ENCODE measurements at places on chromosomes 7 and 10. TPM values are rescaled to one million over a fixed set of nuclear protein-coding genes. Genes with fewer than 3 reads are reported as not detected.
A peak's percentile ranks its signal among the peaks of the same experiment; 100 is the strongest.

DNA sequence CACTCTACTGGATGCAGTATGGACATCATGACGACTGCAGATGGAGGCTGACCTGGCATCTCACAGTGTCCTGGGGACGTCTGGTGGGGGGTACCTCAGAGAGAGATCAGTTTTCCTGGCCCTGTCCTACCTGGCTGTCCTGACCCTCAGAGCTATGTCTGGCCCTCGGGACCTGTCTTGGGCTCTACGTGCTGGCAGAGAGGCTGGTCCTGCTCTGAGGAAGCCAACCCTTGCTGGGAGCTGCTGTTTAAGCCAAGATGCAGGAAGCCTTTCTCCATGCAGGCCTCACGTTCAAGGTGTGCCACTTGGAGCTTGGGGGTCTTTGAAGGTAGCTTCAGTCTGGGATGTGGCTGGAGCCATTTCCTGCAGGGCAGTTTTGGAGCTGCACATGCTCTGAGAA is 42.1 kb upstream of the CXCL12 start:
- no peak for DNase-seq

- no peak for DNase-seq
Measured at GRCh38 chr7:27099453-27100370, 2.8 kb downstream of the HOXA2 start.

GRCh38 chr7:151088856-151089699 is 2.8 kb downstream of the AGAP3 start:
- peak; percentile 57 for DNase-seq

DNA sequence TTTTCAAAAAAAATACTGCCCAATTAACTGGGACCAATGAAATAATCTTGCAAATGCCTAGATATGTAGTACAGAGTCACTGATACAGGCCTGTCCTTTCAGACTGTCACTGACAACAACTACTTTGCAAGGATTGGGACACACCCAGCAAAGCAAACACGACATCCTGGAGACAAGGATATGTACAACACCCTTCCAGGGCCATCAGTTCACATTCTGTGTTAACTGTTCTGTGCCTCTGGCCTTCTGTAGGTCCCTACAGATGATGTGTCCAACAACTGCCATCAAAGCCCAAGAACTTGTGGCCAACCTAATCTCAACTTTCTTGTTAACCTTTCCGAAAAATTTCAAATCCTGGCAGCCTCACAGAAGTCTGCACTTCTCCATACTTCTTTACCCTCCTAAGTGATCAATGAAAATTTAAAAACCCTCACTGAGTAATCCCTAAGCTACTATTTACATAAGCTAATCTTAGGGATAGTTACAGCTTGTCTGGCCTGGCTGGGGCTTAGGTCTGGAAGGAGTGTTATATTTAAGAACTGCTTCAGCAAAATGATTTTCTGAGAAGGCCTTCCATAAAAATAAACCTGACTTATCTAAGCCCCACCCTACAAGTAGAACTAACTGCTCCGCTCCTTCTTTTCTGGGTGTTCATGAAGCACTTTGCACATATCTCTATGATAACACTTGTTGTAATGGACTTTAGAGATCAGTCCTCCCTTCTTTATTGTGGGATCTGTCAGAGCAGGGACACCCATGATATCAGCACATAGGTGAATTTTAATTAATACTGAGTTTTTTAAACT is 21.0 kb downstream of the COBL start:
- DNase-seq: no peak

DNA sequence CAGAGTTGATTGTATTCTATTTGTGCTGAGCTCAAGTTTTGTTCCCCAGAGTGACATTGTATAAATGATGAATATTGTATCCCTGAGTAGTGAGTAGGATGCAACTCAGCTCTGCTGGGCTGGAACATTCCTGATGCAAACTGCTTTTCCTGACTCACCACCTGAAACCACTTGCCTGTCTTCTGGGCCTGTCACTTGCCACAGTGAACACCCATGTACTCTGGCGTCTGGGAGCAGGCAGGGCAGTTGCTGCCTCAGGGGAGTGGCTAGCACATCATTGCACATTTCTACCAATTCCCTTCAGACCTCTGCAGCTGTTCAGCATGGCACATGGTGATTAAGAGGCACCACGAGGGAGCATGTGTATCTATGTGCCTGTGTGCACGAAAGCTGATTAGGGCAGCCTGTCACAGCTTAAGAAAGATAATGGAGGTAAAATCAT is 157.3 kb downstream of the SND1 start:
- DNase-seq: peak; percentile 38

GRCh38 chr7:84536271-84536870 is 341.8 kb upstream of the SEMA3A start:
- DNase-seq: no peak

GRCh38 chr10:132418527-132419416 is 21.8 kb downstream of the PWWP2B start:
- peak; percentile 72 for DNase-seq

GIMAP8 gene
- total RNA-seq: not detected

TMEM236 gene
- 0.05 TPM for total RNA-seq

Data from A172 (cell line).